ENCODE measurements at places on chromosomes 3 and 15.

GRCh38 chr3:14691719-14692118 lies 16.8 kb downstream of the C3orf20 start:
- DNase-seq, result no peak

DNA sequence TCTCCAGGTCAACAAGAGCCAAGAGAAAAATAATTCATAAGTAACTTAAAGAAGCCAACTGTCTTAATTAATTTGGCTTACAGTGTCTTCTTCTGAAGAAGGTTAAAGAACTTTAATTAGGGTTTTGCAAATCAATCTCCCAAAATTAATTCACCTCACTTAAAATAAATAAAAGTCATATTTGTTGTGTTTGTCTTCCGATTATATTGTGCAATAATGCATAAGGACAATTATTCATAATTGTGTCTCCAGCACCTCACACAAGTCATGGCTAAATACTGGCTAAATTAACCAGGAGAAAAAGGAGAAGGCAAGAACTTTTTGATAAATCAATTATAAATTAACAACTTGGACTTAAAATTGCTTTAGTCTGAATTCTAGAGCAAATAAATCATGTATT lies 899.0 kb upstream of the NR2F2 start:
- DNase-seq, result no peak

DNA sequence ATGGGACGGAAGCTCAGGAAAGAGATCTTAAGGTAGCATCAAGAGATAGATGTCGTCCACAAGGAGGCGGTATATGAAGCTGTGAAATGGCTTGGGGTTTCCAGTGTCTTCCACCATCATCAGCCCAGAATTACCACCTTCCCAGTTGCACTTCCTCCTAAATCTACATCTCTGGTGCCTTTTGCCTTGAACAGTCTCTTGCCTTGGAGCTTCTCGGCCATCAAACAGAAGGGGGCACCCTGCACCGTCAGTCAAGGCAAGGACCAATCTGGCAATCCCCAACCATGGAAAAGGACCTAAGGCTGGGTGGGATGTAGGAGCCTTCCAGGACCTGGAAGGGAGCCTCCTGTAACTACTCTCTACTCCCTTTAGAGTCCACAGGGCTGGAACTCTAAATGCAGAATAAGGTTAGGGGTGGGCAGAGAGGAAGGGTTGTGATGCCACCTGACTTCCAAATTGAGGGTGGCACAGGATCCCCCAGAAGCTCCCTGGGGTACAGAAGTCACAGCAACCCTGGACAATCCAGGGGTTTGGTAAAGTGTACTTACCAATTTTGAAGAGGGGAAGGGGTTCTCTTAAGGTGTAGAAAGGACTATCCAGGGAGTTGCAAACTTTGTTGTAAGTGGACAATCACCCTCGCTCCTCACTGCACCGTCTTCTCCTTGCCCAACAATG lies 1.0 kb upstream of the RYR3 start:
- DNase-seq, result no peak

DNA sequence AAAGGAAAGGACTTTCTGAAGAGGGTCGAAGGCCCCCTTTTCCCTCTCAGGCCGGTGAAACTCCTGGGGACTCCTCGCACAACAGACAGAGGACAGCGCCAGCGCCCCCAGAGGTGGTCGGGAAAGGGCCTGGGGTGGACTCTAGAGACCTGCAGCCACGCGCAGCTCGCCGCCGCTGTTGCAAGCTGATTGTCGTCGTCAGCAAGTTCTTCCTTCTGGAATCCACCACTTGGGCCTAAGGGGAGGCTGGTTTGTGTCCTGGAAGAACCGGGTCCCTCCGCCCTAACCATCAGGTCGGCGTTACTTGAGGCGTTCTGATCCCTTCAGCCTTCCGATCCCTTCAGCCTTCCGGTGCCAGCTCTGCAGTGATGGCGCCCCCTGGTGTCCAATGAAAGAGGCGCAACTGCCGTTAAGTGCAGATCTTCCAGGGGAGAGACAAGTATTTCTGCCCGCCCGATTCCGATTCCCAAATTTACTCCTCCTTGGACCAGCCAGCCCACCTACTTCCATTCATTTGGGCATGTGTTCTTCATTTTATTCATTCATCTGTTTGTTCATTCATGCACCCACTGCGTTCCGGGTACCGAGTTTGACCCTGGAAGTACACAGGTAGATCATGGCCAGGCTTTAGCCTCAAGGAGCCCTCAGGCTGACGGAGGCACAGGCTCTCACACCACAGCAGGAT lies 77.2 kb upstream of the SLC6A11 start:
- DNase-seq, result peak; percentile 45

- no peak for DNase-seq
Observed at GRCh38 chr15:63506537-63507035, 2.2 kb downstream of the USP3 start.

DNA sequence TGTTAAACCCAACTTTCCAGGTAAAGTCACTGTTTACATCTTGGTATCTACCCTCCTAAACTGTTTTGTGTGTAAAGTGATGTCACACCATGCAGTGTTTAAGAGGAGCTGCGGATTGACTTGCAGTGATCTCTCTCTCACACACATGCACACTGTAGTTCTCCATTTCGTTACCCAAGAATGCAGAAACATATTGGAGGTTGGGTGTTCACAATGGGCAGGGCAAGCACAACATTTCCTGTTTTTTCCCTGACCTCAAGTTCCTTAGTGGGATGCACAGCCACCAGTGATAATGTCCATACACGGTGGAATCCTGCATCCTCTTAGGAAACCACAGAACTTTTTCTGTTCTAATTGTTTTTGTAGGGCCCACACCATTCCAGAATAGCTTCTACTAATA lies 85.3 kb upstream of the CFAP20DC start:
- no peak for DNase-seq

GRCh38 chr15:90064911-90065681 lies 37.2 kb downstream of the IDH2 start:
- DNase-seq, result no peak

GRCh38 chr3:176872771-176873209 lies 324.5 kb downstream of the TBL1XR1 start:
- peak; percentile 63 for DNase-seq

DNA sequence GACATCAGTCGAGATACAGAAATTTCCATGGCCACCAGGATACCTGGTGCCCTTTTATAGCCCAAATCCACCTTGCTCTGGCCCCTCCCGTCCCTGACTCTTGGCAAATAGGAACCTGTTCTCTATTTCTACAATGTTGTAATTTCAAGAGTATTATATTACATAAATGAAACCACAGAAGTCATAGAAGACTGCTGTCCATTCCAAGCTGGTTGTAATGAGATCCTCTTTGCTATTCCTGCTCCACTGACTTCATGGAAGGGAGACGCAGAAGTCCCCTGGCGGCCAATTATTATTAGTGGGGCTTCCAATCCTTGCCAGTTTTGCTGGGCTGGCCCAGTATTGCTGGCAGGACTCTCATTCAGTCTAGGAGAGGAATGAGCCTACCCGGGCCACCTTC lies 26.6 kb downstream of the DCP1A start:
- no peak for DNase-seq

GRCh38 chr3:124916837-124917409 lies 17.6 kb downstream of the MUC13 start:
- DNase-seq, result no peak

DNA sequence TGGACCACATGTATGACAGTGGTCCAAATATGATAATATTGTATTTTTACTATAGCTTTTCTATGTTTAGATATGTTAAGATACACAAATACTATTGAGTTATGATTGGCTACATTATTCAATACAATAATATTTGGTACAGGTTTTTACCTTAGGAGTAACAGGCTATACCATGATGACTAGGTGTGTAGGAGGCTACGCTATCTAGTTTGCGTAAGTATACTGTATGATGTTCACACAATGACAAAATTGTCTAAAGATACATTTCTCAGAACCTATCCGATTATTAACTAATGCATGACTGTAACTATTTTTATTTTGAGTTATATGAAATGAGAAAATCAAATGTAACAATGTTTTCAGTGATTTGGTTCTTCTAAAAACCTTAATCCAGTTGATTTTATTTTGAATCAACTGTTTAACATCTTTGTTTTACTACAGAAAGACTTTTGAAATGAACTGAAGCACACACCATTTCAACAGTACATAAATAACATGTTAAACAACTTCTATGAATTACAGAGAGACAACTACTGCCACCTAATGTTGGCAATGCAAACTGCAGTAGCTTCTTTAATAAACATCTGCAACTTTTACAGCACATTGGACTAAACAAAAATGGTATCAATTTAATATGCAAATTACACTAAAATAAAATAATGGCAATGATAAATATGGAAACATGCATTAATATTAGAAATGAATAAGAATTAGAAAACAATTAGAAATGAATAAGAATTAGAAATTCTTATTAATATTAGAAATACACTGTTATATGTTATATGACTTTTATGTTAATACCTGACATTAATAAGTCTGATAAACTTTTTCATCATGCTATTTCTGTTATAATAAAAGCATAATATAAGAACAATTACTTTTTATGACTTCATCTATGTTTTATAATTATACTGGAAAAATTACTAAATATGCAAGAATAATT lies 255.7 kb downstream of the MBNL1 start:
- peak; percentile 55 for DNase-seq

GRCh38 chr15:90531147-90531546 lies 1.4 kb downstream of the CRTC3 start:
- DNase-seq, result no peak

GRCh38 chr3:149965278-149965677 lies 5.4 kb downstream of the PFN2 start:
- no peak for DNase-seq
